Activated naive CD4-positive, alpha-beta T cell treated with anti-CD3 and anti-CD28 coated beads, Interleukin-2, amount 50 U/mL, for 72 hours (primary cell): ENCODE measurements at places on chromosomes 7 and 10. TPM values are rescaled to one million over a fixed set of nuclear protein-coding genes. Genes with fewer than 3 reads are reported as not detected.

DNA sequence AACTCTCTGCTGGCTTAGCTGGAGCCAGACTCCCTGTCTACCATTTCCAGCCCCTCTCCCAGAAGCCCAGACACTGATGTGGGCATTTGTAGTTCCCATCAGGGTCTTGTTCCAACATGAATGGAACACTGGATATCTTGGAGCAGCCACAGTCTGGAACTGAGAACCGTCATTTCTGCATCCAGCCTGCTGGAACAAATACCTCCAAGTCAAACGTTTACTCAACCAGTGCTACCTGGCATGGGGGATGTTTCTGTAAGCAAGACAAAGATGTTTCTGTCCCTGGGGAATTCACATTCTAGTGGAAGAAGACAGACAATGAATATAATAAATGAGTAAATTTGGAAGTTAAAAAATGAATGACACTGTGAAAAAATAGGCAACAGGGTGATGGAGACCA is 70.8 kb upstream of the ZNF438 start:
- DNase-seq, result no peak

GRCh38 chr7:41999736-42000283 is 237.2 kb downstream of the GLI3 start:
- DNase-seq, result no peak

DNA sequence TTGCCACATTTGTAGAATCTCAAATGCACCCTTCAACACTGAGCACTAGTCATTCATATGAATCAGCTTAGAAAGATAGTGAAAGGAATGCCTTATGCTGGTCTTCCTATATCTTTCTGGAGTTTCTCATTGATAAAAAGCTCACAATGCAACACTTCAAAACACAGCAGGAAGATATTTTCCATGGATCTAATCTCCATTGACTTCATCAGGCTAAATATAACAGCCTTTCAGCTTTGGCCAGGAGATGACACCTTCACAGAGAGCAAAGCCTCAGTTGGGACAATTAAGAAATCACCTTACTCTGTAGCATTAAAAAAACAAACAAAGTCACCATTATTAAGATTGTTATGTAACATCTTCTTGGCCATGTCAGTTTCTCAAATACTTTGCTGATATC is 6.7 kb downstream of the NRP1 start:
- DNase-seq, result no peak

DNA sequence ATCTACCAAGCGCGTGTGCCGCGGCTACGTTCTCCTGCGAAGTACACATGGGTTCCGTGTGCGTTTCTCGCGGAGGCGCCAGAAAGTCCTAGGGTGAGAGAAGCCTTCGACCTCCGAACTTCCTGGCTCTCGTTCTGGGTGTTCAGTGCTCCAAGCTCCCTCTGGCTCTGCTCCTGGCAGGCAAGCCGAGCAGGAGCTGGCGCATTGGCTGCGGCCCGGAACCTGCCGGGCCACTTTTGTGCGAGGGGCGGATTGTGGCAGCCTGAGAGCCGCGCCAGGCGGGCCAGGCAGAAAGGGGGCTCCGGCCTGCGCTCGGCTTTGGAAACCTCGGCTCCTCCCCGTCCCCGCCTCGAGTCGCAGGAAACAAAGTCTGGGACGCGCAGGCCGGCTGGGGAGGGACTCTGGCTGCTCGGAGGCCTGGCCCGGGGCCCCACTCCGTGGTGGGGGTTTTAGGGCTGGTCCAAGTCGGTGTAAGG is 9.6 kb downstream of the EMX2 start:
- DNase-seq, result no peak

GRCh38 chr10:126439942-126440341 is 51.7 kb upstream of the ADAM12 start:
- DNase-seq, result no peak

DNA sequence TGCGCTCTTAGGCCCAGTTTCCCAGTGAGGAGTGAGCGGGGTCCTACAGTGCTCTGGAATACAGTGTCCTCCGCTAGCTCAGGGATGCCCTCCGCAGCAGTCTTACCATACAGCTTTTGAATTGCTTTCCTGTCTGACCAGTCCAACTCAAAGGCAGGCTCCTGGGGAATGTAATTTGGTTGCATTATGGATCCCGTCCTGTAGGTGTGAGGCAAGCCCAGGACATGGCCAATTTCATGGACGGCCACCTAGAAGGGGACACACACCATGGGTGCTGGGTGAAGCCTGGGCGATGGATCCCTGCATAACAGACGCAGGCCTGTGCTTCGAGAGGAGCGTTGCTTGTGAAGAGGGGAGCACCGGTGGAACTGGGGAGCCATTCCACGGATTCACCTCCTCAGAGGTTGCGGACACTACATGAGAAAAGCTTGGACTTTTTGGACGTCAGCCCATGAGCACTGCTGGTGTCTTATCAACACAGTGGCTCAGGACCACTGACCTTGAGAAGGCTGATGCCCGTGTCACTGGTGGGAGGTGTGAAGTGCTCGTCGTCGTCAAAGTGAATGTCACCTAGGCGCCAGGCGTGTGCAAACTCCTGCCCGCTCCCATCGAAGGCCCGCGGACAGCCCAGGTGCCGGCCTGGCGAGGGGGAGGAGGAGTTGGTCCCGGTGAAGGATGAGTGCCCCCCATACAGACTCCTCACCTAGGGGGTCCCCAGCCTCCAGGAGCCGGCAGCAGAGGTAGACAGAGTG is 3.3 kb downstream of the MMP21 start:
- DNase-seq, result no peak

DNA sequence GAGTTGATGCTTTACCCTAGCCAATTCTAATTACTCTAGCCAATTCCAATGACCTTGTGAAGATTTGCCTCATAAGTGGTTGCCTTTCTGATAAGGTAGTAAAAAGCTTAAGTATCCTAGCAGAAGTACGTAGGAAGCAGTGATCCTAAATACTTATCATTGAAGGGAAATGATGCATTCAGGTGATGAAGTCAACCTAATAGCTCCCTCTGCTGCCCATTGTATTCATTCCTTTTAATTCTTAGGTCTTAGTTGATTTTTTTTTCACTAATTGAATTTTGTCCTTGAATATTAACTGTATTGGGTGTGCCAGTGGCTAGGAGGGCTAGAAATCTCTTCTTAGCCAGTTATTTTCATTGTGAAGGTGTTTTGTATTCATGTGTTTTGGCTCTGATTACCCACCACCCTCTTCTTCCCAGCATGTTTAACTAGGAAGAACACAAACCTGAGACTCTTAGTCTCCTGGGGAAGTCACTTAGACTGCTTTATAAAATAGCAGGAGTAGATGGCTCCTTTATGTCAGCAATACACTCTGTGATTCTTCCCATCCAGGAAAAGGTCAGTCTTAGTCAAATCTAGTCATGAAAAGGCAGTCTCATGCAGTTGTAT is 46.3 kb downstream of the PLEKHA8 start:
- DNase-seq, result no peak

Gene TFR2
- total RNA-seq, result 19.1 TPM

Gene ATOH7
- total RNA-seq, result not detected
